ENCODE measurements at places on chromosomes 2 and 18.

- DNase-seq: no peak
These were observed 6.8 kb downstream of the PHLPP1 start for GRCh38 chr18:62721839-62722795.

GRCh38 chr2:62717503-62718081 lies 12.1 kb downstream of the EHBP1 start:
- DNase-seq: no peak

GRCh38 chr18:75185460-75185859 lies 23.5 kb downstream of the PTGR3 start:
- no peak for DNase-seq

- no peak for DNase-seq
These were observed 63.7 kb downstream of the CYP26B1 start for GRCh38 chr2:72083751-72084583.

Data from stimulated activated CD4-positive, alpha-beta T cell treated with anti-CD3 and anti-CD28 coated beads, Interleukin-4, amount 100 ng/mL, for 24 hours (primary cell).